ENCODE measurements at places on chromosomes 2 and 18. TPM values are rescaled to one million over a fixed set of nuclear protein-coding genes. Genes with fewer than 3 reads are reported as not detected.

DNA sequence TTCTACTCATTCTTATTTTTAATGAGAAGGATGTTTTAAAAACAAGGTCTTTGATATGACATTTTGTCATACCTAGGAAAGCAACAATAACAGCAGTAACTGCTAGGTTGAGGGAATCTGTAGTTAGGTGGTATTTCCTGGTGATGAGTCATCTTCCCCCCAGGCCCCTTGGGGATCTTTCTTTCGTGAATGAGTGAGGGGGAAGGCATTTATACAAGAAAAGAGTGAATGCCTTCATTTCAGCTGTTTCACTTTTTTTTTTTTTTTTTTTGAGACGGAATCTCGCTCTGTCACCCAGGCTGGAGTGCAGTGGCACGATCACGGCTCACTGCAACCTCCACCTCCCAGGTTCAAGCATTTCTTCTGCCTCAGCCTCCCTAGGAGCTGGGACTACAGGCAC, 108.6 kb downstream of the MAP4K4 start:
- DNase-seq, result no peak

Gene DUSP2
- total RNA-seq, result 436 TPM

GRCh38 chr2:160028431-160029269, 33.8 kb downstream of the PLA2R1 start:
- DNase-seq, result no peak

DNA sequence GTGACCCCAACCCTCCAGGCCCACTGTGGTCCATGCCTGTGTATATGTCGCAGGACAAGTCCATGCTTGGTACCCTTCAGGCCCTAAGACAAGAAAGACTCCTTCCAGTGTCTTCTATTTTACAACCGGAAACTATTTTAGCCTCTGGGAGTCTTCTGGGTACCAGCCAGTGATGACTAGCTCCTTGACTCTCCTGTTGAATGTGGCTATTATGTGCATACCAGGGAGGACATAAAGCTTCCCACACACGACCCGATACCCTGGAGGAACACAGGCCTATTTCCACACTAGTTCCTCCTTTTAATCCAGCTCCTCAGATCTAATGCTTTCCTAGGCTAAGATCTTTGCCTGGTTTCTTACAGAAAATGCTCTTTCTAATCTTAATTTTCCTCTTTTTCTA, 178.1 kb downstream of the NCKAP5 start:
- no peak for DNase-seq

DNA sequence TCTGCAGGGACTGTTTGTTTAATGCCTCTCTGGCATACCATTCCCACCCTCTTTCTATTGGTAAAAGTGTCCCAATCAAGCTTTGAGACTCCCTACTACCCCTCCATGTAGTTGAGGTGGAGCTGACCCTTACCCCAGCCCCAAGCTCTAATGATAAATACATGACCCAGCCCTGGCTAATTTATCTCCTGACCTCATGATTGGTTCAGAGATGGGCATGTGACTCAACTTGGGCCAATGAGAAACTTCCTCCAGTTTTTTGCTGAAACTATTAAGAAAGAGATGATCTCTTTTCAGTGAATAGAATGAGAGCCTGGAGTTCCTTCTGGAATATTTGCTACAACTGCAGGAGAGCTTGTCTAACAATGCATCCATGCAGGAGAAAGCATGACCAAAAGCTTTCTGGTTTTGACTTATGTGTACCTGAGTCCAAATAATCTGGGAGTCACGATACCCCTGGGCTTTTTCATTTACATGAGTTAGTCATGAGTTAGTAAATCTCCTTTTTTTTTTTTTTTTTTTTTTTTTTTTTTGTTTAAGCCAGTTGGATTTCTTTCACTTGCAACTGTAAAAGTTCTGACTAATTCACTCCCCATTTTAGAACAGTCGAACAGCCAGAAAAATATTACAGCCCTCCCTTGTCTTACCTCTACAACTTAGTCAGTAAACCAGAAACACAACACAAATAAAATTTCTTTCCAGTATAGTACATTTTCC, 66.5 kb upstream of the TLK1 start:
- no peak for DNase-seq

DNA sequence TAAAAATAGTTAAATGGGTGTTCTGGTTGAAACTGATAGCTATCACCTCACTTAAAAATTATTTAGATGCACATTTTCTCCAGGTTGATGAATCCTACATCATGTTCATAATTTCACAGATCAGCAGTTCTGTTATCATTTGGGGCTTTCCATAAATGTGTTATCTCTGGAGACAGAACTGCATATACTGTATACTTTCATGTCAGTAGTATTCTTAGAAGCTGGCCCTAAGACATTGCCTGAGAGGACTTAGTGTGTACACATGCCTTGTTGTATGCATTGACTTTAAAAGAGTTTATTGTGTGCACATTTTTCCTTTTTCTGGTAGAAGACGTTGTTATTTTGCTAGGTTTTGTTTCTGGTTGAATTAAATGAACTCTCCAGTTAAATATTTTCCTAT, 41.0 kb downstream of the PIK3C3 start:
- no peak for DNase-seq
